Stimulated activated CD4-positive, alpha-beta T cell treated with anti-CD3 and anti-CD28 coated beads, Interleukin-15, amount 100 ng/mL, for 1 hour (primary cell): ENCODE measurements at places on chromosomes 2 and 18.

GRCh38 chr2:159900343-159900742 is 102.3 kb upstream of the CD302 start:
- no peak for DNase-seq

- no peak for DNase-seq
Measured at GRCh38 chr2:46985512-46985911, 69.9 kb upstream of the MCFD2 start.

DNA sequence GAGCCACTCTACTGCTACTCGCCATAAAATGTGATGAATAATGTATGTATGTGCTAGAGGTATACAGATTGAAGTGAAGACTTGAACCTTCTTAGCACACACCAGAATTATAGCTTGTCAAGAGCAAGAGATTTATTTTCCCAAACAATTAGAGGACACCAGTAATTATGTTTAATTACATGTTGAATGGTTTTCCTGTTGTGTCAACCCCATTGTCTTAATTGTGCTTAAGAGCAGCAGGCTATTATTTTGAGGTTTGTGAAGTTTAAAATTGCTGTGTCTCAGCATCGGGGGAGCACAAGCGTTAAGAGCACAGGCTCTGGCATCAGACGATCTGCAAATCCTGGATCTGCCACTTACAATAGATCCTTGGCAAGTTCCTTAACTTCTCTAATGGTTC is 29.0 kb downstream of the KIF5C start:
- no peak for DNase-seq

GRCh38 chr18:63126134-63127069 is 193.2 kb downstream of the BCL2 start:
- no peak for DNase-seq

DNA sequence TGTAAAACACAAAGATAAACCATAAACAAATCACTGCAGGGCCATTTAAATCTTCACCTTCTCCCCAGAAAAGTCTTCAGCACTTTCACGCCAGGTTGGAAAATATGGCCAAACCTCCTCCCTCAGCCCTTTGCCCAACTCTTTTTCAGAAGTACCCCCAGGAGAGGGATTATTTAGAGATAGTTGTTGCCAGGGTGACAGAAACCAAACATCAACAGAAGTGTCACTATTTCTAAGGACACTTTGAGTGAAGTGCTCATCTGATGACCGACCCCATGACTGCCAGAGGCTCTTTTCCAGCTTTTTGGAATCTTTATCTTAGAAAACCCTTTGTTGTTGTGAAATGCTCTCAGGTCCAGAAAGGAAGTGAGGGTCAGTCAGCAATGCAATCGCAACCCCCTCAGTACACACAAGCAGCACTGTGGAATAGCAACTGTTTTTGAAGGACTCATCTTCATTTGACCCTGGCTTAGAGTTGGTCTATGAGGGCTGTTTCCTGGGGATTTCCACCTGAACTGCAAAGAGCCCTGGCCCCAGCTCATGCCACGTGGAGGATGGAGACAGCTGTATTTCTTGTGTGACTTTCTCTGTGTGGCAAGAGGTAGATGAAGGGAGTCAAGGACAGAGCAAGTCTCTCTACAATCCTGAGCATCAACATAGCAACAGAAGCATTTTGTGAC is 114.0 kb upstream of the STON1 start:
- no peak for DNase-seq

DNA sequence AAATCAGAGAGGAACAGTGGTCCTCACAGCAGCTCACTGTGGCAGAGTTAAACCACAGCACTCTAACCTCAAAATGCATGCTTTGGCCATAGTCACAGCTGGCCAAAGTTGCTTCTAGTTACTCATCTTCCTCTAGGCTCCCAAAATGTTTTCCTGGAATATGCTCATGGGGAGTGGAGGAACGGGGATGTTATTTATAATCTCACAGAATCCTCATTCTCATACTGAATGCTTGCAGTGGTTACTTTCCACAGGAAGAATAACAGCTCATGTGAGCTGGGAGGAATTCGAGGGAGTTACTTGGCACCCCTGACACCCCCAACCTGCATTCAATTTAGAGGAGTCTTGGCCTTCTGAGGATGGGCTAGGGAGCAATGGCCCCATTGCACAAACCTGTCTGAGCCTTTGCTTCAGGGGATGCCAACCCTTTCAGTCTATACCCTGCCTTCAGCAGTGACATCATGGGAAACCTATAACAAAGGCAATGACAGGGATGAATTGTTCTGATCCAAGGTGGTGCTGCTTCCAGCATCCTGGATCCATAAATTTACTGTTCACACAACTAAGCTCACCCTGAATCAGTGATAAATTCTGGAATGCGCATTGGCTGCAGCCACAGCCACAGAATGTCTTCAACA is 22.4 kb upstream of the CCBE1 start:
- DNase-seq: no peak

DNA sequence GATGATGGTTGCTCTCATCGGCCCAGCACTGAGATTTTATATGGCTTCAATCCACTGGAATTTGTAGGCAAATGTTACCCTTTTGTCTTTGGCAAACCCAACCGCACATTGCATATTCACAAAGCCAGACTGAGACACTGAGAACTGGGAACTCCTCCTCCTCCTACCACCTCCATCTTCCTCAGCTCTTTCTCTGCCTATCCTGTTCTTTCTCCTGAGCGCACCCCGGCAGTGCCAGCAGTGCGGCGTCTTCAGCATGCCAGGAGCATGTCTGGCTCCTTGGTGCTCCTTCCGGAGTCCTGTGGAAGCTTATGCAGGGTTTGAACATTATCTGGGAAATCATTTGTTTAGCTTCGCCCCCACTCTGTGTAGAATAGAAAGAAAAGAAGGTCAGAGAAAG is 50.8 kb downstream of the TRIB2 start:
- no peak for DNase-seq

- no peak for DNase-seq
Measured at GRCh38 chr2:189913821-189914220, 129.6 kb downstream of the PMS1 start.

DNA sequence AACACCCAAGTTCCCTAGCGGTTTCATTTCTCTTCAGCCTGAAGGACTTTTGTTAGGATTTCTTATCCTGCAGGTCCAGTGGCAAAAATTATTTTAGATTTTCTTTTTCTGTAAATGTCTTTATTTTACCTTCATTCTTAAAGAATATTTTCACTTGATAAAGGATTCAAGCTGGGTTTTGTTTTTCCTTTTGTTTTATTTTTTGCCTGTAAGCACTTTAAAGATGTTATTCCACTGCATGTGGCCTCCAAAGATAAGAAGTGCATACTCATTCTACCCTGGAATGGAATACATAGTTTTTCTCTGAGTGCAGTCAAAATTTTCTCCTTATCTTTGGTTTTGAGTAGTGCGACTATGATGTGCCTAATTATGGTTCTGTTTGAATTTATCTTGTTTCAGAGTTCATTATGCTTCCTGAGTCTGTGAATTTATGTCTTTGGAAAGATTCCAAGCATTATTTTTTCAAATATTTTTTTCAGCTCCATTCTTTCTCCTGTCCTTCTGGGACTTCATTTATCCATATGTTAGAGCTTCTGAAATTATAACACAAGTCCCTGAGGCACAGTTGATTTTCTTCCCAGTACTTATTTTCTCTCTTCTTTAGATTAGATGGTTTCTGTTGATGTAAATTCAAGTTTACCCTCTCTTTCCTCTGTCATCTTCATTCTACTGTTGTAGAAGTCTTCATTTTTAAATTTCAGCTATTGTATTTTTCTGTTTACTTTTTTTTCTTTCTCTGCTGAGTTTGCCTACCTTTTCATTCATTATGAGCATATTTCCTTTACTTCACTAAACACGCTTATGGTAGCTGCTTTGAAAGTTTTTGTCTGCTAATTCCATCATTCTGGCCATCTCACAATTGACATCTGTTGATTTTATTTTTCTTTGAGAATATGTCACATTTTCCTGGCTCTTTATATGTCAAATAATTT is 69.6 kb downstream of the MAPRE2 start:
- DNase-seq: no peak
